AG08396 (cell line): ENCODE measurements at places on chromosomes 3 and 15.

GRCh38 chr15:29866337-29866736 is 44.1 kb upstream of the TJP1 start:
- DNase-seq = no peak

GRCh38 chr3:43369404-43370292 is 83.3 kb downstream of the SNRK start:
- no peak for DNase-seq

DNA sequence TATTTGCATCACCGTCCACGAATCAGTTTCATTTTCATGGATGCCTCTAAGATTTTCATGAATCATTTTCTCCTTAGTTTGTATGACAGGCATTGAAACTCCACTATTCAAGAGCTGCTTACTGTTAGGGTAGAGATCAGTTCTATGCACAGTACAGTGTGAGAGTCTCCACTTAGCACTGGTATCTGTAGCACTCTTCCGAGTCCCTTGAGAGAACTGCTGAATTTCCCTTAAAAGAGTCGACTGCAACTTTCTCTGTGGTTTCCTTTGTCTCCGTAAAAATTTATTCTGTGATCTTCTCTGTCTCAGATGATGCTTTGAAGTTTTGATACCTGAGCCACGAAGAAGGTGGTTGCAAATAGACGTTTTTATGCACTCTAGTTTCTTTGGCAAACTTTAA is 14.8 kb downstream of the GTPBP8 start:
- no peak for DNase-seq

DNA sequence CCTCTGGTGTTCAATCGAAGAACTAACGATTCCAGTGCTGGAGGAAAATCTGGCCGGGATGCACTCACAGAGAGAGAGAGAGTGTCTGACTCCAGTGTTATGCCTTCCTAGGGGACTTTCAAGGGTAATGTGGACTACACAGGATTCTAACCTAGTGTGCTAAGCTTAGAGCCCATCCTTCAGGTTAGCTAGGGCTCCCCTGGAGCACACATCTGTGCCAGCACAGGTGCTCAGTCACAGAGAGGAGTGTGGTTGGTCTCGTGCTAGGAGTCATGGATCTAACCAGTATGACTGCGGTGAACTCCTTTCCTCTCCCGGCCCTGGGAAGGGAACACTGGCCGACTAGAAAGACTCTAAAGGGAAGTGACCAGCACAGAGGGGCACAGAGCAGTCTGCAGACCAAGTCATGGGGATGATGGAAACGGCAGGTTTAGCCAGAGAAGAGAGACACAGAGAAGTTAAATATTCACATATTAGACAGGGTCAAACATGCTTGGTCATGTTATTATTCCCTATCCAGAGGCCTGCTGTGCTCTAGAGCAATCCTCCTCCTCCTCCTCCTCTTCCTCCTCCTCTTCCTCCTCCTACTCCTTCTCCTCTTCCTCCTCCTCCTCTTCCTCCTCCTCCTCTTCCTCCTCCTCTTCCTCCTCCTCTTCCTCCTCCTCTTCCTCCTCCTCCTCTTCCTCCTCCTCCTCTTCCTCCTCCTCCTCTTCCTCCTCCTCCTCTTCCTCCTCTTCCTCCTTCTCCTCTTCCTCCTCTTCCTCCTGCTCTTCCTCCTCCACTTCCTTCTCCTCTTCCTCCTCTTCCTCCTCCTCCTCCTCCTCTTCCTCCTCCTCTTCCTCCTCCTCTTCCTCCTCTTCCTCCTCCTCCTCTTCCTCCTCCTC is 280.3 kb downstream of the XXYLT1 start:
- DNase-seq = no peak

DNA sequence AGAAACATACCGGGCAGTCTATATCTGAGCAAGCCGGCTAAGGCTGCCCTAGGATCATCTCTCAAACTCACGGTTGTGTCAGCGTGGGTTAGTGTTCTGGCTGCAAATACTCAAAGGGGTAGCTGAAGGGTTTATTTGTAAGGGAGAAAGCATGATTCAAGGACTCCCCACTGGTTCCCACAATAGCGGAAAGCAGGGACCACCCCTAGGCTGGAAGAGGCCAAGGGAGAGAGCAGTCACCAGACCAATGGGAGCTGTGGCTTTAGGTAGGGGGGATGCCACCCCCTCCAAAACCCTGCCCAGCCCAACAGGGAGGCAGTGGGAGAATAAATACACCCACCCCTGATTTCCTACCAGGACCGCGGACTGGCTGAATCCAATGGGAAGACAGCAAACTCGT is 7.3 kb upstream of the LMCD1 start:
- DNase-seq = no peak

GRCh38 chr3:190568036-190568435 is 54.2 kb downstream of the IL1RAP start:
- DNase-seq = no peak

DNA sequence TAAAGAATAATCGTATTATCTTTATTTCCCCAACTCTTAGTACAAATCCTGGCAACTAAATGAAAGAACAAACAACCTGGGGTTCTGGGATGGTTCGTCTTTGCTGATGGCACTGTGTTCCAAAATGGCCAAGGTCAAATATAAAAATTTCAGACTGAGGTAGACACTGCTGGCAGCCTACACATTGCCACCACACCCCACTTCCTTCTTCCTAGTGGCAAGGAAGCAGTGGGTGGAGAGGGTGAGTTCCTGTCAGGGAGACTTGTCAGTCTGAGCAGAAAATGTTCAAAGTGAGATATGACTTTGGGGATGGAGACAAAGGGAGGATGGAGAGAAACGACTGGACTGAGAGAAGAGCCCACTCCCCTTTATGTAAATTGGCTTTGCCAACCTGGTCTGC is 69.6 kb downstream of the LMCD1 start:
- DNase-seq = no peak

GRCh38 chr3:75061806-75062205 is 447.3 kb upstream of the CNTN3 start:
- no peak for DNase-seq
